ENCODE measurements at places on chromosomes 13 and 19.

DNA sequence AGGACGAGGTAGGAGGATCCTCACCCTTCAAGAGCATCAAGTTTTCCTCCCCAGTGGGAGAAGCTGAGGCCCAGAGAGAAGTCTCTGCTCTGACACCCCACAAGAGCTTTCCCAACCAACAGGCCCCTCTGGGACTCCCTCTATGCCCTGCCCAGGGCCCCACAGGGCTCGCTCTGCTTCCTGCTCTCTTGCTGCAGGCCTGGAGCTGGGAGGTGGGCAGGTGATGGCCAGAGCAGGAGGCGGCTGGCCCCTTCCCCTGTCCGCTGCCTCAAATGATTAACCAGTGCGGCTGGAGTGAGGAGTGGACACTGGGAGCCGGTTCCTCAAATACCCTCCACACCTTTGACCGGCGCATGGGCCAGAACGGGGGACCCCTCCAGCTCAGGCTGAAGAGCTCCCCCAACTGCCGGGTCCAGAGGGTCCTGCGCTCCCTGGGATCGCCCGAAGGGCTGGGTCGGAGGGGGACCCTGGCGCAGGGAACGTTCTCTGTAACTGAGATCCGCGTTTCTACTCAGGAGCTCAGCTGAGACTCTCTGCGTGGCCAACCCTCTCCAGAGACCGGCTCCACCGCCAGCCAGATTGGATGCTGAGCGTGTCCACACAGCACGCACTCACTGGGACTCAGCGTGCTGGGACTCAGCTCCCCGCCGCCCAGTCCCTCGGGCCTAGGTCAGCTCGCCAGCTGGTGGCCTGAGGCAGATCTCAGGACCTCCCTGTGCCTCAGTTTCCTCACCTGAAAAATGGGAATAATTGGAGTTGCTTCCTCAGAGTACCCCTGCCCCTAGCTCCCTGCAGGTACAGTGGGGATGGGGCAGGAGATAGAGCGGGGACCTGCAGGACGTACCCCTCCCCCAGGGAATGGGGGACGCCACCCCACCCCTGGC lies 6.7 kb upstream of the ONECUT3 start:
- DNase-seq, result no peak

DNA sequence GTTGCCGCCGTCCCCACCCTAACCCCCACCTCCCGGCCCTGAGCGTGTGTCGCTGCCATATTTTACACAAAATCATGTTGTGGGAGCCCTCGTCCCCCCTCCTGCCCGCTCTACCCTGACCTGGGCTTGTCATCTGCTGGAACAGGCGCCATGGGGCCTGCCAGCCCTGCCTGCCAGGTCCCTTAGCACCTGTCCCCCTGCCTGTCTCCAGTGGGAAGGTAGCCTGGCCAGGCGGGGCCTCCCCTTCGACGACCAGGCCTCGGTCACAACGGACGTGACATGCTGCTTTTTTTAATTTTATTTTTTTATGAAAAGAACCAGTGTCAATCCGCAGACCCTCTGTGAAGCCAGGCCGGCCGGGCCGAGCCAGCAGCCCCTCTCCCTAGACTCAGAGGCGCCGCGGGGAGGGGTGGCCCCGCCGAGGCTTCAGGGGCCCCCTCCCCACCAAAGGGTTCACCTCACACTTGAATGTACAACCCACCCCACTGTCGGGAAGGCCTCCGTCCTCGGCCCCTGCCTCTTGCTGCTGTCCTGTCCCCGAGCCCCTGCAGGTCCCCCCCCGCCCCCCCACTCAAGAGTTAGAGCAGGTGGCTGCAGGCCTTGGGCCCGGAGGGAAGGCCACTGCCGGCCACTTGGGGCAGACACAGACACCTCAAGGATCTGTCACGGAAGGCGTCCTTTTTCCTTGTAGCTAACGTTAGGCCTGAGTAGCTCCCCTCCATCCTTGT lies 6.4 kb downstream of the YIPF2 start:
- DNase-seq, result no peak

GRCh38 chr13:74250738-74251190 lies 116.6 kb upstream of the KLF12 start:
- no peak for DNase-seq

DNA sequence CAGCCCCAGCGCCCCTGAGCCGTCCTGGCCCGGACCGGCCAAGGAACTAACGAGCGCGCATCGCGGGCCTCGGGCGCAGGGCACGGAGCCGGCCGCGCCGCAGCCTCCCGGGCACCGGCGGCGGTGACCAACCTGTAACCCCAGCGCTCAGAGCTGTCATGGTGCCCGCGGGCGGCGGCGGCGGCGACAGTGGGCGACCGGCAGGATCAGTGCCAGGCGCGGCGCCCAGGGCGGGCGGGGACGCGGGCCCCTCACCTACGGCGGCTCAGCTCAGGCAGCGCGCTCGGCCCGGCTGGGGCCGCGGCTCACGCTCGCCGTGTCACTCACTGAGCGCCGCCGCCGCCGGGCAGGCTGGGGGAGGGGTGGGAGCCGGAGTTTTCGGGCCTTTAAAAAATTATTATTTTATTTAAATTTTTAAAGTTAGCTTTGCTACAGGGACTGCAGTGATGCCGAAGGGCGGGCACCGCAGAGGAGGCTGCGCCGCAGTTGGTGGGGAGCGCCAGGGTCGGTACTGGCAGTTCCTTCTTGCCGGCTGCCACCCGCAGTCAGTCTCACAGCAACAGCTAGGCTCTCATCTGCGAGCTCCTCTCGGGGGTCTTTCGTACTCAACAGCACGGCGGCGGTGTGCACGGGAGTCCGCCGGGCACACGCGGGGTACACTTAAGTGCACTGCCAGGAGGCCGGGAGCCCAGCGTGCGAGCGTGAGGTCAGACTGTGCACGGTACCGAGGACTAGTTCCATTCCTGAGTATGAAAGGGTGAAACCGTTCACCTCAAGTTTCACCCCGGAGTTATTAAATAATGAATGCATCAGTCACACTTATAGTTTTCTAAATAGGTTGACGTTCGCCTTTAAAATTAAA lies at the start of gene NALCN:
Gene NALCN, minus strand, starts transcription at position 328 of the 862 bp plus-strand sequence. CDS start 17,382 bp downstream, outside the sequence.
- no peak for DNase-seq

- no peak for DNase-seq
These were observed 147.2 kb downstream of the MIPEP start for GRCh38 chr13:23741879-23742510.

GRCh38 chr13:54301085-54301484 lies 1272.5 kb downstream of the OLFM4 start:
- DNase-seq, result no peak

DNA sequence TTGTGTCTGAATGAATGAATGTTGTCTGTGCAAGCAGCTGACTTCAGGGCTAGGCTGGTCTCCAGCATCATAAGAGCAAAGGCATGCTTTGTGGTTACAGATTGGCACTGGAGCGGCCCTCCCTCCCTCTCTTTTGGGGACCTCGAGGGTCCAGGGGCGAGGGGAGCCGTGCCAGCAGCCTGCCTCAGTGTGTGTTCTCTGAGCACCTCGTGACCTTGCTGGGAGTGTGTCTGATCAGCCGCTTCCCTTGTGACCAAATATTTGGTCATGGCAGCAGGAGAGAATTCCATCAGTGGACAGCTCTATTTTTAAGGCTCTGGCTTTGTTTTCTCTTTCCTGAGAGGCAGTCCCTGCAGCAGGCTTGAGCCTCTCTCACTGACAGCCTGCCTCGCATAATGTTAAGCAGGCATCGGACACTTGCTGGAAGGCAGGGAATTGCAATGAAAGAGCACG lies 329.7 kb downstream of the UQCRFS1 start:
- no peak for DNase-seq
